ENCODE measurements at places on chromosomes 12 and 14. TPM values are rescaled to one million over a fixed set of nuclear protein-coding genes. Genes with fewer than 3 reads are reported as not detected.

GRCh38 chr14:89367779-89368120, 49.3 kb downstream of the FOXN3 start:
- DNase-seq = no peak

GRCh38 chr12:61870658-61871484, 389.3 kb upstream of the USP15 start:
- DNase-seq = peak; percentile 8

GRCh38 chr14:96077983-96078624, 38.9 kb downstream of the C14orf132 start:
- no peak for DNase-seq

DNA sequence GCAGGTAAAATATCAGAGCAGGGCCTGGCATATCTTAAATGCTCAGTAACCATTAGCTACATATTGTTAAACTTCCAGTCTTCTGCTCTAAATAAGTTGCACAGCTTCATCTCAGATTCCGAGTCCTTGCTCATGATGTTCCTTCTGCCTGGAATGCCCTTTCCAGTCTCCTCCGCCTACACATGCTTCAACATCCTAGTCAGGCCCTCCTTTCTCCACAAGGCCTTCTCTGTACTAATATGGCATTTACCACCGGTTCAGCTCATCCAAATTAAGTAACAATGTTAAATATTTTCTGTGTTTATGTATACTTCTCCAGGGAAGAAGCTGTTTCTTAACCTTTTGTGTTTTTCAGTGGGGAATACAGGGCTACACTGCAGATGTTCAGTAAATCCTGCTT, 8.5 kb downstream of the DHH start:
- DNase-seq = no peak

GRCh38 chr12:33156042-33156441, 259.5 kb upstream of the PKP2 start:
- DNase-seq = no peak

LBHD2 gene
- not detected for polyA plus RNA-seq

DNA sequence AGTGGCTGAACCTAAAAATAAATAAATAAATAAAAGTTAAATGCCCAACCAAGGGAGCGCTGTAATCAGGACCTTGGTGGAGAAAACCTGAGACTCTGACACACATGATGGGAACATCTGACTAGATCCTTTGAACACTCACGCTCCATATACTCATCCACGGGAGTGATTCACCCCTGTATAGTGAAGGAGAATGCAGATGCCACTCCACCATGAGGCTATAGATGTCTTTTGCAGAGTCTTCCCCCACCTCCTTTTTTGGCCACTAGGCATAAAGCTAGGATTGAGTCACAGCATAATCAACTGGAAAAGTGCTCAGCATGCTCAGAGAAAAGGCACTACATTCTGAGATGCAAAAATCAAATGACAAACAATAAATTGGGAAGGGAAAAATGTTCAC, 19.0 kb downstream of the ADAM20 start:
- no peak for DNase-seq

DNA sequence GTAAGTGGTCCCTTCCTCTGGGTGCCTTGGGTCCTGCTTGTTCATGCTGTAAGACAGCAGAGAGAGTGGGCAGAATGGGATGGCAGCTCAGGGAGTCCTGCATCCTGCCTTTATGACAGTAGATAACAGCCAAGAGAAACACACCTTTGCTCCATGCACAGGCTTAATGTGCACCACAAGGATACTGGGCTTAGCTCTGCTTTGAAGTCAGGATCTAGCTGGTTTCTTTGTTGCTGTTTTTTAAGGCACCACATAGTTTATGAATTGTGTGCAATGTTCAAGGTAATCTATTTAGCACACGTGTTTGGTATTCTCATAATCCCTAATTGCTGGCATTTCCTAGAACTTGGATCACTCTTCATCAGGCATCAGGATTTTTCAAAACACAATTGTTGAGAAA, 239.5 kb upstream of the DCN start:
- DNase-seq = no peak

SRSF9 gene
- 221 TPM for polyA plus RNA-seq

DNA sequence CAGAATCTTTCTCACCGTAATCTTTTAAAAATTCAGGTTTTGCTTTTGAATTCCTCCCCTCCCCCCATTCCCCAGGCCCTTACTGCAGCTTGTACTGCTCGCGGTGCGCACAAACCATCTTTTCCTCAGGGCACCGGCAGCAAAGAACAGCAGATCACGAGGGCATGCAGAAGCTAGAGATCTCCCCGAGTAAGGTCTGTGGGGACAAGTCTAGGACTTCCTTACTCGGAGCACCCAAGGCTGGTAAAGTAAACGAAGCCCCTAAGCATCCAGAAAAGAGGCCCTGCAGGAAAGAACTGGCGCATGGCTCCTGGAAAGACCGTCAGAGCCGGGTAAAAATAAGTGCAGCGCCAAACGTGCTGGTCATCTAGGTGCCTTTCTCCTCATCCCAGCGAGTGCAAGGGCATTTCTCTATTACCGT, 727 bp downstream of the LDHB start:
- DNase-seq = peak; percentile 13

DNA sequence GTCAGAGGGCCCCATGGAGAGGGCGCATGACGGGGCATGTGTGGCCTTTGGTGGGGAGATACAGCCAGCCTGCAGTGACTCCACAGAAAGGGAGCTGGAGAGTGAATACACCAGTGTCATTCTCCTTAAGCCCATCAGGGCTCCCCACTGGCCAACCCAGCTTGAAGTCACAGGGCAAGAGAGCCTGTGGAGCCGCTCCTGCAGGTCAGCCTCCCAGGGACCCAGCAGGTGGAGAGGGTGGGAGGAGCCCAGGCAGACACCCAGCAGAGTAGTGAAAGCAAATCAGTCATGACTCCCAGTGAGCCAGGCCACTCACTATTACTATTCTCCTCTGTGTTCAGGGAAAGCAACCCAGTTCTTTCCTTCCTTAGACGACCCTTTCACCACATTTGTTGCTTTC, 110.0 kb upstream of the CPM start:
- no peak for DNase-seq

GRCh38 chr14:71399057-71399487, 491.8 kb downstream of the PCNX1 start:
- peak; percentile 39 for DNase-seq

DNA sequence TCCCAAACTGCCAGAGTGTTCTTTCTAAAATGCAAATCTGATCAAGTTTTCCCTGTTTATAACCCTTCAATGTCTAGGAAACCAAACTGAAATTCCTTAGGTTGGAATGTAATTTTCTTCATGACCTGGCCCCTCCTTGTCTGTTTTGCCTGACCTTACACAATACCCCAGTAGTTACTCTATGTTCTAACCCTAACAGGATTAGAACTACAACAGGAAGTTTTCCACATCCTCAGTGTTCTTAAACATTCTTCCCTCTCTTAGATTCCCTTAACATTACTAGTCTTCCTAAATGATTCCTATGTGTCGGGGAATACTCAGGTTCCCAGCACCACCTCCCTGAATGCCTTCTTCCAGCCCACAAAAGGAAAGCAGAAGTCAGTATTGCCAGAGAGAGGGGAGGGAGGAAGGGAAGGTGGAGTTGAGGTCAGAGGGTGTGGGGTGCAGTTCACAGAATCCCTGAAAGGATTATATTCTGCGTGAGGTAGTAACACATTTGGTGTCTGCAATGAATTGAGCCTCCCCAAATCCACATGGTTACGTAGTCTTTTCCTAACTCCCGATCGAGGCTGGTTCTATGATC, 72.6 kb downstream of the BBS10 start:
- no peak for DNase-seq

ASIC1 gene
- not detected for polyA plus RNA-seq

DPPA3 gene
- not detected for polyA plus RNA-seq

- no peak for DNase-seq
Measured at GRCh38 chr14:69630360-69630759, 19.0 kb downstream of the SUSD6 start.

CRIP1 gene
- 921 TPM for polyA plus RNA-seq

DNA sequence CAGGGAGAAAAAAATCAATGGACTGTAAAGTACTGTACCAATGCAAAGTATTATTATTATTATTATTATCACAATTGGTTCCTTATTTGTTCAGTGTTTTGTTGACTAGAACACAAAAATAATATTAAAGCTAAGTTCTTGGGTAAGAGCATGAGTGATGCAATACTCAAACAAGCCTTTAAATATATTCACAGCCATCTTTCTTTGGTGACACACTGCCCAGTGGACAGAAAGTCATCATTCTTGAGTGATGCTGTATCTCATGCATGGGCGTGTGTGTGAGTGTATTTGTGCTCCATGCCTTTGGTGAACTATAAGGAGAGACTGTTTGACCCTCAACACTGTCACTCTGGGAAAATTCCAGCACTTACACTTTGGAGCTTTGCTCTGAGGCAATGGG, 93.6 kb downstream of the KCNK10 start:
- no peak for DNase-seq

KRT7 gene
- not detected for polyA plus RNA-seq

DNA sequence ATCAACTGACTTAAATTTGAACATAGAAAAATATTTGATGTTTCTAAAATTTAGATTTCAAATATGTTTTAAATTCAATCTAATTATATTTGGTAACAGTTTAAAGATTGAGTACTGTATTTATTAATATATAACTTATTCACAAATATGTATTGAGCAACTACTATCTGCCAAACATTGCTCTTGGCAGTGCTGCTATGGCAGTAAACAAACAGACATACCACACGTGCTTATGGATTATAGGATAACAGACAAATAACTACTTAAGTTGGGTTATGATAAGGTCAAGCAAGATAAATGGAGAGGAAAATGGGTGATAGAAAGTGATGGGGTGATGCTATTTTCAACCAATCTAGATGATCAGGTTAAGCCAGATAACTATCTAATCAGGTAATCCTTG, 538.1 kb downstream of the C12orf50 start:
- no peak for DNase-seq

DNA sequence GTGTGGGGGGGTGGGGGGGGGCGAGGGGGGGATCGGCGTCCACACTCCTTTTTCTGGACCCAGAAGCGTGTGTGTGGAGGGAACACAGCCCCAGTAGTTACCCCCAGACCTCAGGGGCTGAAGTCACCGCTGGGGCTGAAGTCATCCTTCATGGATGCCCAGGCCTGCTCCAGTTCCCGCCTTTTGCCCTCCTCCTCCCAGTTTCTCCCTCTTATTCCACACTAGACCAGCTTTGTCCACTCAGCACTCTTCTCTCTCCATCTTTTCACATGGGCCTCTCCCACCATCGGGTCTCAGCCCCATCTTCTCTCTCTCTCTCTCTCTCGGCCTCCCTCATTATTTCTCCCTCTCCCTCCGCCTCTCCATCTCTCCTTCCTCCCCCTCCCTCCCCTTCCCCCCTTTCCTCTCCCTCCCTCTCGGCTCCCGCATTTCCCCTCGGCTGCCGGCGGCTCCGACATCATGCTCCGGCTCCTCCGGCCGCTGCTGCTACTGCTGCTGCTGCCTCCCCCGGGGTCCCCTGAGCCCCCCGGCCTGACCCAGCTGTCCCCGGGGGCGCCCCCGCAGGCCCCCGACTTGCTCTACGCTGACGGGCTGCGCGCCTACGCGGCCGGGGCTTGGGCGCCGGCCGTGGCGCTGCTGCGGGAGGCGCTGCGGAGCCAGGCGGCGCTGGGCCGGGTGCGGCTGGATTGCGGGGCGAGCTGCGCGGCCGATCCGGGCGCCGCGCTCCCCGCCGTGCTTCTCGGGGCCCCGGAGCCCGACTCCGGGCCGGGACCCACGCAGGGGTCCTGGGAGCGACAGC, at the start of gene P3H3:
P3H3 (plus strand) TSS at position 426 of the 799 bp plus-strand sequence; CDS start at position 460, 34 bp downstream.
- peak; percentile 6 for DNase-seq

DNA sequence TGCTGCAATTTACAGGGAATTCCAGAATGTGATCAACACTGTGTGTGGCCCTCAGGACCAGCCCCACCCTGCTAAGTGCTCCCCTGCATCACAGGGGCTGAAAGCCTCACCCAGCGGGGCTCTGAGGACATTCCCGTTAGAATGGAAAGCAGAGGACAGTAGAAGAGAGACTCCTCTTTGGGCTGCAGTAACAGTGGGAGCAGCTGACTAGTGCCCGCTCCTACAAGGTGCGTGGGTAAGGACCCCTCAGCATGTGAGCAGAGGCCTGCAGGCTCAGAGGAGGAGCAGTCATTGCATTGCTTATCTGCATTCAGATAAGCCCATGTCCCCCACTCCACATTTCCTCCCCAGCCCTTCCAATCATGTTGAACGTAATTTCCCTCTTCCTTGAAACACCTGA, 120.1 kb downstream of the ITPR2 start:
- no peak for DNase-seq

- no peak for DNase-seq
Measured at GRCh38 chr14:91484186-91484585, 25.9 kb downstream of the PPP4R3A start.

HPD gene
- not detected for polyA plus RNA-seq

C12orf50 gene
- not detected for polyA plus RNA-seq

BDKRB2 gene
- not detected for polyA plus RNA-seq

DNA sequence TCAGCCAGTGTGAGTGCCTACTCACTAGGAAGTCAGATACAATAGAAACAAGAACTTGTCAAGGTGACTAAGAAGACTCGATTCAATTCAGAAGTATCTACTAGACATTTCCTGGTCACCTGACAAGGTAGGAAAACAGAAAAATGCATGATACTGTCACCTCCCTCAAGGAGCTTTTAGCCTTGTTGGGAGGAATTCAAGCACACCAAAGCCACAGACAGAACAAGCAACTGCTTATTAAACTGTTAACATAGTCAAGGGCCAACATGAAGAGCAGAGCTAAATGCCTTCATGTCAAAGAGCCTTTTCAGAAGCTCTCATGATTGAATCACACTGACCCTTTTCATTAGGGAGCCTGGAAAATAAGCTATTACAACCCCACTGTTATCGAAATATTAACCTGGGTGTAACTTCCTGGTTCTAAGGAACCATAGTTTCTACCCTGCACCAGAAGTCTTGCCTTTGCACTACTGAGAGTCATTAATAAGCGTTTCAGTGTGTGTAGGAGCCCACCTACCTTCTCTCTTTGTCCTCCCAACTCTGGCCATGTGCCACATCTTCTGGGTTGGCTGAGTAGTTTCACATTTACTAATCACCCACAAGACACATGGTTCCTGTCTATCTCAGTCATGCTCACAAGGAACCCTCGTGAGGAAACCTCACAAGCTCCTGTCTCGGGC, 31.0 kb upstream of the LGALS3 start:
- peak; percentile 60 for DNase-seq

DNA sequence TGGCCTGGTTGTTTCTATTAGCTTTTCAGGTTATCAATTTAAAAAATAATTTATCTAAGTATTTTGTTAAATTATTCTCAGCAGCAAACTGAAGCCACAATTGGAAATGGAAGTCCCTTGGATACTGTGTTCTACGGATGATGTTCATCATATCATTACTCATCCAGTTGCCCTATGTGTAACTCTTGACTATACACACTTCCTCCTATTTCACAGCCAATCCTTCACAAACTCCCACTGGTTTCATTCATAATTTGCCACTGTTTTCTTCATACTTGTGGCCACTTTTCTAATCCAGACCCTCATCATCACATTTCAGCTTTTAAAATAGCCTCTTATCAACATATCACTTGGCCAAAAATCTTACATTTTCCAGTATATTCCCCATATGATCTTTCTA, 84.0 kb downstream of the CATSPERB start:
- DNase-seq = no peak

TUNAR gene
- polyA plus RNA-seq = not detected

DNA sequence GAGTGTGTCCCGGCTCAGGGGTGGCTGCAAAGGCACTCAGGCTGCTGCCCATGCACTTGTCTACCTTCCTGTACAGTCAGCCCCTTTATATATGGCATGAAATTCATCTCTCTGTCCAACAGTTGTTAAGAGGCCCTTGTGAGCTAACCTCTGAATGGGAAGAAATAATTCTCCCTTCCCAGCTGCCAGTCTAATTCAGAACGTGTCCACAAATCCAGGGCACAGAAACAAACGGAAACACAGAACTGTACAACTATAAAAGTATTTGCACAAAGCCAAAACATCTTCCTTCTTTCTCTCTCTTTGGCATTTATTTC, 849 bp downstream of the KRT5 start:
- no peak for DNase-seq

ATXN3 gene
- 12.7 TPM for polyA plus RNA-seq

TMEM30B gene
- 2.9 TPM for polyA plus RNA-seq
